ENCODE measurements at places on chromosomes 5 and 9.

DNA sequence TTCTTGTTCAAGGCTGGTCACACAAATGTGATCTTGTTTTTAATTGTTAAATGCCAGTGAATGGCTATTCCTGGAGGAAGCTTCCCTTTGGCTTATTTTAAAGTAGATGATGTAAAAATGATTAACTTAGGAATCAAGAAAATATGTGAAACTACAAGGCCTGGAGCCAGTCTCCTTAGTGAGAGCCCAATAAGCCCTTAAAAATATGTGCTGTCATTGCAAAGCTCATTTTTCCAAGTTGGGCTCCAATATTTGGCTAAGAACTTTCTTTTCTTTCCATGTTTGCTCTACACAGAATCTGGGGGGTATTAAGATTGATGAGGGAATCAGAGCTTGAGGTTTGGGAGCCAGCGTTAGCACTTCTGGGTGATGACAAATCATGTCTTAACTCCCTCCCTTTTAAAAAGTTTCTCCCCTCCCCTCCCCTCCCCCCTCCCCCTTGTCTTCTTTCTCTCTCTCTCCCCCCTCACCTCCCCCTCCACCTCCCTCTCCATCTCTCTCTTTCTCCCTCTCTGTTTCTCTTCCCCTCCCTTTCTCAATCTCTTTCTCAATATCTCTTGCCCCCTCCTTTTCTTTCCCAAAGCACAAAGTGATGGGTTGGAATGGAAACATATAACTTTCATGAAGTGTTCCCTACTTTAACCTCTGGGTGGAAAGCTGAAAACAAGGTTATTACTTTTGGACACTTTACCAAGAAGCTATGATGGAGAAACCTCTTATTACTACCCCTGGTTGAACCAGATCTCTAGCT is 86.0 kb downstream of the FBXL7 start:
- DNase-seq = no peak

GRCh38 chr5:178576591-178577351 is 13.4 kb downstream of the COL23A1 start:
- no peak for DNase-seq

GRCh38 chr9:14278291-14278721 is 35.6 kb downstream of the NFIB start:
- DNase-seq = no peak

- no peak for DNase-seq
Observed at GRCh38 chr9:22483528-22484070, 37.0 kb downstream of the DMRTA1 start.

Data from stimulated activated CD4-positive, alpha-beta T cell treated with anti-CD3 and anti-CD28 coated beads, Interleukin-4, amount 100 ng/mL, for 4 hours (primary cell).